ENCODE measurements at places on chromosomes 11 and 22.

DNA sequence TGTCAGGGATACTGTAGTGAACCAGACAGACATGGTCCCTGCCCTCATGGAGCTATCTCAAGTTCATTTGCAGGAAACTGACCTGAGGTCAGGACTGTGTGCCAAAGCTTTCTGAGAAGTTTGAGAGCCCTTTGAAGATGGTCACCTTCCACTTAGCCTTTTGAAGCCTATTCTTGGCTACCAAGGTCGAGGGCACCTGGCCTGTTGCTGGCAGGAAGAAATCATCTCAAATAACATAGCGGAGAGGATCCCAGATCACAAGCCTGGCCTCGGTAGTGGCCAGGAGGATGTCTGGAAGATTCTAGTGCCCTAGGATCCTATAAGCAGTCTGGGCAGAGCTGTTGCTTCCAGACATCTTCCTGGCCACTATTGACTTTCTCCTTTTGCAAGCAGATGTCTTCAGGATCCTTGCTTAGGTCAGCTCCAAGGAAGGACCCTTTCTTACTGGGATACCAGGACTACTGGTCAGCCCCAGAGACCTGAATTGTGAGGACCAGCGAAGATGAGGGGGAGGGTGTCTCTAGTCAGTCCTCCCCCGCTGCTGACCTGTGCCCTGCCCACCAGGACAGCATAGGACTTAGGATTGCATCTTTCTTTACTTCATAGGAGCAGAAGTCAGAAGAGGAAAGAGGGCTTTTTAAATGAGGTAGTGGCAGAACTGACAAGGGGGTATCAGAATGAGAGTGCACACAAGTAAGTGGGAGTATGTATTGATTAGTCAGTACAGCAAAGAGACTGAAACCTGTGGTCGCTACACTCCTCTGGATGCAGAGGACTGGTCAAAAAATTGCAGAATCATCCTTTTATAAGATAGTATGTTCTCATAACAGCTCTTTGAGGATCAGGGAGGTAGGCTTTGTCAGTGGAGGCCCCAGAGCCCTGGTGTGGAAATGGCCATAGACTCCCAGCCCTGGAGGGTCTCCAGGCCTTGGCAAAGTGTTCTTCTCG, 94.8 kb downstream of the TEAD1 start:
- peak; percentile 30 for DNase-seq

DNA sequence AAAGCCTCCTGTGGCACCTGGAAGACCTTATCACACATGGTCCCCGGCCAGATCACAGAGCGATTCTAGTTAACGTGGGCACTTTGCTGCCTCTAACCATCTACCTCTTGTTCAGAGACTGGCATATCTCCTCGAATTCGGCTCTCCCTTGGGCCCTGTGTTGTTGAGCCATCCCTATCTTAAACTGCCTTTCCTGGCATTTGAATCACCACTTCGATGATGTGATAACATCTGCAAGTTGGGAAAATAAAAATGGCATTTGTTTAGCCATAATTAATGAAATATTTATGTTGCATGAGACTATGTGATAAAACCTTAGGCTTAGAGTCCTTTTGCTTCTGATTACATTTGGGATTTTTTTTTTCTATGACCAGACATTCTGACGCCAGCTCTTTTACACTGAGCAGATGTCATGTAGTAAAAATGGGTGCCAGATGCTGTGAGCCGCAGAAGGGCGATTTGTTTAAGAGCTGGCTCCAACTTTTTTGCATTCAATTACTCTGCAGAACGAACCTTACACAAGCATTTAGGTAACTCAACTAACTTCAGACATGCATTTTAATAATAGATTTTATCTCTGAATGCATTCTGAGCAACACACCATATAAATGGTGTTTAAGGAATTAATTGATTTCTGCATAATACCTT, 58.5 kb upstream of the PARVA start:
- DNase-seq = no peak

- peak; percentile 56 for DNase-seq
Observed at GRCh38 chr11:27839226-27839913, 139.1 kb upstream of the BDNF start.

GRCh38 chr22:47624252-47625012, 862.0 kb downstream of the TBC1D22A start:
- no peak for DNase-seq

- no peak for DNase-seq
Observed at GRCh38 chr11:80388536-80388935, 947.7 kb upstream of the TENM4 start.

- peak; percentile 93 for DNase-seq
Observed at GRCh38 chr11:114098927-114099326, 39.4 kb downstream of the ZBTB16 start.

DNA sequence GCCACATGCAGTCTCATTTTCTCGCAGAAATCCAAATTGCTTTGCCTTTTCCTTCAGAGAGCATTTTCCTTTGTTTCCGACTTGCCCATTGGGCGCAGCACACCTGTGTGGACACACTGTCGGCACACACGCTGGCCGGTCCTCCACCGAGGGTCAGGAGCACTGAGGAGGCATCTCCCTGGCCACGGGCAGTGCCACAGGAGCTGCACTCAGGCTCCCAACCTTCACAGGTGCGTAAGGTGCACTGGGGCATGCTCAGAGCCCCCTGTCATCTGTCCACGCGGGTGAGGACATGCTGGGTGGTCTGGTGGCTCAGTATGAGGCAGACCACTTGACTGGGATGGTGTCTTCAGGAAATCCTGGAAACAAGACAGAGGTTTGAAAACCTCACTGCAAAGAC, 779.1 kb downstream of the BRD1 start:
- DNase-seq = no peak

GRCh38 chr11:3737386-3737933, 59.9 kb downstream of the NUP98 start:
- DNase-seq = no peak

GRCh38 chr11:58963551-58964104, 24.3 kb downstream of the GLYATL1 start:
- no peak for DNase-seq

GRCh38 chr11:24623121-24623520, 126.3 kb downstream of the LUZP2 start:
- DNase-seq = no peak

DNA sequence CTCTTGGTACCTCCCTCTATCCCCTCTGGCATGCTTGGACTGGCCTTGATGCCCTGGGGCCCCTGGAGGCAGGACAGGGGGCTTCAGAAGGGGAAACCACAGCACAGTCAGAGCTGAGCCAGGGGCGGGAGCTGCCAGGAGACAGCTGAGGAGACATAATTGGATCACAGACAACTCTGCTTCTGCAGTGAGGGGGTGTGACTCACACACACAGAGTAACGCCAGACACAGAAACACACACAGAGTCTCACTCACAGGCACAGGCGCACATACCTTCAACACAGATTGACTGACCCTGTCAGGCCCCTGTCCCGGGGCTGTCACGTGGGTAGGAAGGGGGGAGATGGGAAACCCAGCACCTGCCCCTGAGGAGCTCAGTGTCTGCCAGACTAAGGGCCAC, 20.6 kb downstream of the STARD10 start:
- no peak for DNase-seq

- DNase-seq = peak; percentile 62
Observed at GRCh38 chr22:37051391-37052385, at the start of gene KCTD17. KCTD17 (plus strand) TSS chr22:37051742; CDS start chr22:37051761, 19 bp downstream.

DNA sequence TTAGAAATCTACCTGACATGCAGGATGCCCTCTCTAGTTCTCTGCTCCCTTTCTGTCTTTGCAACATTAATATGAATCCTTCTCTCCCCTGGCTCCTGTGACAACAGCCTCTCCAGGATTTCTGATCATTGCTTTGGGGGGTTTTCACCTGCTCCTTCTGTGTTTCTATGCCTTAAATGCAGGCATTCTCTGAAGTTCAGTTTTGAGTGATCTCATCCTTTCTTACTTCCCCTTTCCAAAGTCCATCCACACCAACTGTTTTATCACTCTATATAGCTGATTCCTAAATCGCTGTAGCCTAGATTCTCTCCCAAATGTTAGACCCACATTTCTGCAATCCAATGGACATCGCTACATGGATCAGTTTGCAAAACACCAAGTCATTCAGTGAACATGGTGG, 330.7 kb upstream of the NCAM1 start:
- peak; percentile 22 for DNase-seq

DNA sequence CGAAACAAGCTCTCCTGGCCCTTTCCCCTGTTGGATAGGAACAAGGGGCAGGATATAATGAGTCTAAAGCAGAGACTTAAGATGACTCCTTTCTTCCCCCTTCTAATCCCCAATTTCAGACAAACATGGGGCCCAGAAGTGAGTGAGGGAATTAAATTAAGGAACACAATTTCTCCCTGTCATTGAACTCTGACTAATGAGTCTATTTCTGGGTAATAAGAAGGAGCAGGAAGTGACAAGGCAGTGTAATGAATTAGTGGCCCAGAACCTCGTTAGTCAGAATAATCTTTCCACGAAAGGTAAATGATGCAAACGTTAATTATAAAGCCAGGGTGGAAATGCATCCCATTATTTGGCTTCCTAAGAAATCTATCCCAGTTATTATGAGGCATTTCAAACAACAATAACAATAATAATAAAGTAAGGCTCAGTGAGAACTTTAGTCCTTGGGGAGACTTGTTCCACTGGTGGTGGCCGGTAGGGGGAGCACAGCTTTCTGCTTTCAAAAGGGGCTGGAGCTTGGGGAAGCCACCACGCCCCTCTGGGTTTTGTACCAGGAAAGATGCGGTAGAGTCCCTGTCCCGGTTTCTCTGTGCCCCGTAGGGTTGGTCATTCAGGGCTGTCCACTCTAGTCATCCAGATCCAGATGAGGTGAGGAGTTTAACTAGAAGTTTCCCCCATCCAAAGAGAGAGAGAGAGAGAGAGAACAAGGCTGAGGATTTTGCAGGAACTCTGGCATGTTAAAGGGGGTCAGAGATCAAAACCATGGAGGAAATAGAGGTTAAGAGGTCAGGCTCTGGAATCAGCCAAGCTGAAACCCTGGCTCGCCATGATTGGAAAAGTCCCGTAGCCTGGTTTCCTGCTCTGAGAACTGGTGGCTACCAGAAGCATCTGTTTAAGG, 298.3 kb downstream of the NTM start:
- peak; percentile 57 for DNase-seq

GRCh38 chr11:64130618-64131017, 35.3 kb downstream of the MACROD1 start:
- DNase-seq = no peak

GRCh38 chr22:28930357-28931007, 47.1 kb downstream of the ZNRF3 start:
- DNase-seq = no peak

- DNase-seq = no peak
Observed at GRCh38 chr22:30335236-30335635, 8.5 kb upstream of the TBC1D10A start.

GRCh38 chr11:76717369-76717768, 46.8 kb upstream of the LRRC32 start:
- DNase-seq = no peak

DNA sequence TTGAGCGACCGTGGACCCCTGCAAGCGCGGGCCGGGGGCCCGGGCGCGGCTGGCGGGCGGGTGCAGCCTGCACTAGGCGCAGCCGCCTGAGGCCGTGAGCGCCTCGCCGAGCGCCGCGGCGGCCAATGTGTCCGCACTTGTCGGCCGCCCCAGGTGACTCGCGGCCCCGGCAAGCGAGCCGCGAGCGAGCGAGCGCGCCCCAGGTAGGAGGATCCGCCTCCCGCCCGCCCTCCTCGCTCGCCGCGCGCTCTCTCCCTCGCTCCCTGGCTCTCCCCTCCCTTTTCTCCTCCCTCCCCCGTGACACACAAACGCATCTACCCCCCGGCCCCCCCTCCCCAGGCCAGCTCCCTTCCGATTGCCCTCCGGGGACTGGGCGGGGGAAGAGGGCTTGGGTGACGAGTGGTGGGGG, at the start of gene WNT7B:
Gene WNT7B (minus strand): TSS at position 160 of the 409 bp plus-strand sequence. CDS start 408 bp downstream, outside the sequence.
- no peak for DNase-seq

DNA sequence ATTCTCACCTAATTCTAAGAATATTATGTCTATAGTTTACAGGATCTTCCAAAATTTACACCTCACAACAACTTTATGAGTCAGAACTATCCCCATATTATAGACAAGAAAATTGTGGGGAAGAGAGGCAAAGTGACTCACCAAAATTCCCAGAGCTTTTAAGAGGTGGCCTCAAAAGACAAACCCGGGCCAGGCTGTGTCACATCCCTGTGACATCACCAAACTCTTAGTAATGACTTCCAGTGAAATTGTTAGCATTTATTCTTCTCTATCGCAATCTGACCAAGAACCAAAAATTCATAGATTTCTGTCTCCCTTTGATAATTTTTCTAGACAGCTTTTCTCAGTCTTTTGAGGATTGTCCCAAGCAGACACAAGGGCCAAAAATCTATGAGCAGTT, 134.3 kb downstream of the SNX19 start:
- no peak for DNase-seq

DNA sequence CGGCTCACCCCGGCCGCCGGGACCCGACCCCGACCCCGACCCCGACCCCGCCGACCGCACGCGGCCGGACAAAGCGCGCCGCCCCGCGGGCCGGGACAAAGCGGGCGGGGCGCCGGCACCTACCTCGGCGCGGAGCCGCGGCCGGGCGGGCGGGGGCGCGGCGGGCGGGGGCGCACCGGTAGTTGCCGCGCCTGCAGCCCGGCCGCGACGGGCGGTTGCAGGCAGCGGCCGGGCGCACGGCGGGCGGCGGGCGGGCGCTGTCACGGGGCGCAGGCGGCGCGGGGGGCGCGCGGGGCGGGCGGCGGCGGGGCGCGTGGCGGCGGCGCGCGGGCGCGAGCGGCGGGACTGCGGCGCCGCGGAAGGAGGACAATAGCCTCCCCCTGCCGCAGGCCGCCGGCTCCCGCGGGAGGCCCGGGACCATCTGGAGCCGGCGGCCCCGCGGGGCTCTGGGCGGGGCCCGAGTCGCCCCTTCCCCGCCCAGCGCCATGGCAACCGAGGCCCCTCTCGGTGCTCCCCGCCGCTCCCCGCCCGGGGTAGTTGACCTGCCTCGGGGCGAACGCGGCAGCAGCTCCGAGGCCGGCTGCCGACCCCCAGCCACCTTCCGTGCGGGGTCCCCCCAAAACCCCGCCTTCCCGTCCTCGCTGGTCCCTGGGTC, 851 bp downstream of the SPTBN2 start:
- no peak for DNase-seq

DNA sequence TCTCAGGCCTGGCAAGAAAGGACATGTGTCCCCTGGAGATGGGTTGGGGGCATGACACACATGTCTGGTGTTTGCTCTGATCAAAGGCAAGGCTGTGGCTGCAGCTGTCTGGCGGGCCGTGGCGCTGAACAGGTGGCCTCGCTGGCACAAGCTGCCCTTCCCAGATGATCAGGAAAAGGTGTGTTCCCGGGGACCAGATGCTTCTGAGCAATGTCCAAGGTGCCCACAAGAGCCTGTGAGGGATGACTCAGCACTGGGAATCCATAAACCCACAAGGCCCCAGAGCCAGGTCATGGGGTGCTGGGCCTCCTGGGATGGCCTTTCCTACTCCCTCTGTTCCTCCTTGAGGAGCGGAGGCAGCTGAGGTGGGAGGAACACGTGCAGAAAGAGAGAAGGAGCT, 9.7 kb upstream of the LRP5 start:
- no peak for DNase-seq

- DNase-seq = no peak
Observed at GRCh38 chr11:1746511-1746931, 3.9 kb downstream of the IFITM10 start.

Data from OCI-M1 (cell line).